ENCODE measurements at places on chromosomes 13 and 19. TPM values are rescaled to one million over a fixed set of nuclear protein-coding genes. Genes with fewer than 3 reads are reported as not detected.
A peak's percentile ranks its signal among the peaks of the same experiment; 100 is the strongest.

The ZNF134 gene
- total RNA-seq, result 15.0 TPM

The NFIX gene
- total RNA-seq, result 39.8 TPM

The RDH8 gene
- not detected for total RNA-seq

The IGLON5 gene
- not detected for total RNA-seq

- H3K36me3 ChIP-seq, result no peaks in the 10 kb centered on the region
- H3K27me3 ChIP-seq, result no peaks in the 10 kb centered on the region
- H3K4me1 ChIP-seq, result no peaks in the 10 kb centered on the region
- DNase-seq, result no peak
- no peak overlapping the region for H3K27ac ChIP-seq
- H3K4me3 ChIP-seq, result no peak overlapping the region
Measured at GRCh38 chr13:65112123-65112522, 2118.0 kb downstream of the PCDH9 start.

- peaks cover 4% of the 10 kb centered on the region for H3K4me1 ChIP-seq
- no peak overlapping the region for H3K4me3 ChIP-seq
- H3K36me3 ChIP-seq, result no peaks in the 10 kb centered on the region
- no peak for DNase-seq
- peaks cover 15% of the 10 kb centered on the region for H3K27me3 ChIP-seq
Measured at GRCh38 chr19:35442091-35442490, 6.0 kb upstream of the FFAR2 start.

DNA sequence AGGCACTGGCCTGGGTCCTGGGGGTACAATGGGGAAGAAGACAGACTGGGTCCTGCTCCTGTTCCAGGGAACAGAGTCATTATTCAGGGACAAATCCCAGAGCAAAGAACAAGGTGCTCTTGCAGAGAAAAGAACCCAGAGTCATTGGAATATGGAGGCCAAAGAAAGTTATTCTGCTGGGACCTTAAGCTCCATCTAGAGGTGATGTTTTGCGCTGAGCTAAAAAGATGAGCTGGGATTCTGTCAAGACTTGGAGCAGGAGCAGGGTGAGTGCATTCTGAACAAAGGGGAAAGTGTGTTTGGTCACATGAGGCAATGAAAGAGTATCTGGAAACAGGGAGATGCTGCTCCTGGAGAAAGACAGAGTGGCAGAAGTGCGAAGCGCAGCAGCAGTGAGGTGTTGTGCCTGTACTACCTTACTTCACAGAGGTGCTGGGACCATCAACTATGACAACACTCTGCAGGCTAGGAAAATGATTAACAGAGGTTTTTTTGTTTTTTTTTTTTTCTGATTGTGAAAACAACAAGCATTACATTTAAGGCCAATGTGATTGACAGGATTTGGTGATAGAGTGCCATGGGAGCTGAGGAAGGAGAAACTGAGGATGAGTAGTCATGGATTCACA lies 95.3 kb upstream of the TNFSF11 start:
- no peak overlapping the region for H3K4me3 ChIP-seq
- no peaks in the 10 kb centered on the region for H3K36me3 ChIP-seq
- no peaks in the 10 kb centered on the region for H3K4me1 ChIP-seq
- no peaks in the 10 kb centered on the region for H3K27me3 ChIP-seq
- DNase-seq, result no peak

DNA sequence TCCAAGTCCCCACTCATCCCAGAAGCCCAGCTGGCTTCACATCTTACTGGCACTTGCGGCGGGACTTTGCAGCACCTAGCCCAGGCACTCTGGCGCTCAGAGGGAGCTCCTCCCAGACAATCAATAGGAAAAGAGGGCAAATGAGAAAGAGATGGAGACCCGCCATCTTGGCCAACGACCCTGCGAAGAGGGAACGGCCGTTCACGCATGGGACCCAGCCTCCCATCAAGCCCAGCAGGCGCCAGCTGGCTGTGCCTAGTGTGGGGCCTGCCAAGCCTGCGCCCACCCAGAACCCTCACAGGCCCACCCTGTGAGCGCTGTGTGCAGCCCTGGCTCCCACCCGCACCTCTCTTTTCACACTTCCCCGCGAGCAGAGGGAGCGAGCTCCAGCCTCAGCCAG lies 317.8 kb upstream of the SPRY2 start:
- no peaks in the 10 kb centered on the region for H3K4me1 ChIP-seq
- no peaks in the 10 kb centered on the region for H3K36me3 ChIP-seq
- DNase-seq, result no peak
- H3K4me3 ChIP-seq, result no peak overlapping the region

DNA sequence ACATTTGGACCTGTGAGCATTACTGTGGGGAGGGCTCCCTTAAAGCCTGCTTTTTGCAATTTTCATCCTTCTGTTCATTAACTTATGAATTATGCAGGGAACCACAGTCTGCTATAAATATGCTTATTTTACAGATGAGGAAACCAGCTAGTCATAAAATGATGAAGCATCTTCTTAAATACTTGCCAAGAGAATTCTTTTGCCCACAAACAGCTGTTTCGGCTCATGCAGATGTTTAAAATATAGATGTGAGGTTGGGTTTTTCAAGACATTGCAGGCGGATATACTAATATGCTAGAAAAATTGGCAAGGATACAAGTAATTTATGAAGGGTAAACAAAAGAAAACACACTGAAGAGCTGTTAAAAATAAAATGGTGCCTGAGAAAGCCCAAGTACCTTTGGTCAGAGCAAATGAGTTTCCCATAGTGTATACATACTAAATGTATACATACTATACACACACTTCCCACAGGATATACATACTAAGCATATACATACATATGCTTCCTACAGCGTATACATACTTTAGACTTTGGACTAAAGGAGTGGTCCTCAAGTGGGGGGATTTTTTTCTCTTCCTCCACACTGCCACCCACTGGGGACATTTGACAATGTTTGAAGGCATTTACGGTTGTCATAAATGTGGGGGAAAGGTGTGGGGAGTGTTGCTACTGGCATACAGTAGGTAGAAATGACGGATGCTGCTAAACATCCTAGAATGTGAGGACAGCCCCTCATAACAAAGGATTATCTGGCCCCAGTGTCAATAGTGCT lies 164.9 kb upstream of the CSNK1A1L start:
- no peak overlapping the region for H3K27ac ChIP-seq
- no peaks in the 10 kb centered on the region for H3K36me3 ChIP-seq
- H3K27me3 ChIP-seq, result no peaks in the 10 kb centered on the region
- H3K4me3 ChIP-seq, result no peak overlapping the region
- H3K4me1 ChIP-seq, result no peaks in the 10 kb centered on the region
- no peak for DNase-seq

GRCh38 chr13:91133941-91134802 lies 213.3 kb upstream of the MIR17HG start:
- no peak overlapping the region for H3K4me3 ChIP-seq
- H3K36me3 ChIP-seq, result no peaks in the 10 kb centered on the region

DNA sequence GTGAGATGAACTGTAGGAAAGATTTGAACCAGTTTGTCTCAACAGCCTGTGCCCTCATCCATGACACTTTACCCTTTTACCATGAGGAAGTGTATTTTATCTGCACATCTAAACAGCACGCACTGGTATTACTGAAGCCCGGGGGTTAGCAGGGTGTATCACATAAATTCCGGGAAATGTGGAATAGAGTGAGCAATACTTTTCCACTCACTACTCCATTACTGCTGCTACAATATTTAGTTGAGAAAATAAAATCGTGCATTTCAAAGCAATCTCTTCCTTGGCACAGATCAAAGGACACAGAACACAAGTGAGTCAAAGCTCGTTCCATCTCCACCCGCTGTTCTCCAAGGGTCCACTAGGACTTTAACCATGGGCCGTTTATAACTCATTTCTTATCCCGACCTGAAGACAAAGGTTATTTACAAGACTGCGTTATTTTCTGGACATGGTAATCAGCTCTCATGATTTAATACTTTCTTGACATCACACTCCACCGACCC lies 35.2 kb downstream of the STK24 start:
- no peaks in the 10 kb centered on the region for H3K36me3 ChIP-seq
- no peak overlapping the region for H3K4me3 ChIP-seq
- H3K27ac ChIP-seq, result peak overlapping the region; percentile 50
- H3K4me1 ChIP-seq, result peaks cover 29% of the 10 kb centered on the region
- no peak for DNase-seq

DNA sequence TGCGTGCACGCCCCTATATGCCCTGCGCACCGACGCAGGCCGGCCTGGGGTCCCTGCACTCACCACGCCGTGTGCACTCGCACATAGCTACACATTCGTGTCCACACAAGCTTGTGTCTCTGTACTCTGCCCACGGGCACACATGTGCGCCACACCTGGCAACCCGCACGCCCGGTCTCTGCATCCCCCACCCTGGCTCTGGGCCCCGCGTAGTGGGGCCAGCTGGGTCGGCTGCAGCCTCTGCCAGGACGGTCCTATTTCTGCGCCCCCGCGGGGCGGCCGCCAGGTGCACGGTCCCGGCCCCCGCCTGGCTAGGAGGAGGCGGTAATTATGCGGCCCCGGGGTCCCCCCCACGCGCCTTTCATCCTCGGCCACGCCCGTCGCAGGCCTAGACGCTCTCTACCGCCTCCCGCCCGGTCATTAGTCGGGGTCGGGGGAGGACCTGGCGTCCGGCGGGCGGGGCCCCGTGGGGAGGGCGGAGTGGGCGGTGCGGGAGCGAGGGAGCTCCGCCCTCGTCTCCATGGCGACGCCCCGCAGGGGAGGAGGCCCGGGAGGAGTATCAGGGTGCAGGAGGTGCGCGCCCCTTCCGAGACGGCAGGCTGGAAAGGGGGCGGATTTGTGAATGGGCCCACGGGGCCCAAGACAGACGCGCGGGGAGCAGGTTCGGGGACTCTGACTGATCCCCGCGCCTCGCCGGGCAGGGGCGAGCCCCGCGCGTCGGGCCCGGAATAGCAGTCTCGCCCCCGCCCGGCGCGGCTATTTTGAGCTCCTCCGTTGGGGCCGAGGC lies 2.8 kb upstream of the CIRBP start:
- peaks cover 11% of the 10 kb centered on the region for H3K4me1 ChIP-seq
- no peaks in the 10 kb centered on the region for H3K27me3 ChIP-seq
- no peak for DNase-seq
- peak overlapping the region; percentile 99 for H3K27ac ChIP-seq

DNA sequence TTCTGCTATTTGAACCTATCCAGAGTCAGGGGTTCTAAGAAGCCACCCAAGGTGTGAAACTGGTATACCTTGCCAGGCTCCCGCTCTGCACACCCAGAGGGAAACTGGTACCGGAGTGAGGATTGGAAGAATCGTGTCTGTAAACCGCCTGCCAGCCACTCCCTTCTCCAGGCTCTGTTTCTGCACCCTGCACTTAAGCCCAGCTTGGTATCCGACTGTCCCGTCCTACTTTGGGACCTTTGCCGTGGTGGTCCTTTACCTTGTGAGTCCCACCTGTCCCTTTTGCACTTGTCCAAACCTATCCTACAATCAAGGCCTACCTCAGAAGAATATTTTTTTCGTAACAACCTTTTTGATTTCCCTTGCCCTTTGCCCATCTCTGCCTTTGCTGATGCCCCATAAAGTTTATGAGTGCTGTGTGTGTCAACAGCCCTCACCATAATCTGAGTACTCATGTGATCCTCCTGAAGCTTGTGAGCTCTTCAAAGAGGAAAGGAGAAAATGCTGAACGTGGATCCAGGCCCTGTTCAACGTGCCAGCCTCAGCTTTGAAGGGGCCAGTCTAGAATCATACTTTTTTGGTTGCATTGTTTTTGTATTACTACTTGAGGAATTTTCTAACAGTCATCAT lies 44.7 kb downstream of the GARRE1 start:
- H3K4me3 ChIP-seq, result no peak overlapping the region
- no peaks in the 10 kb centered on the region for H3K27me3 ChIP-seq
- H3K27ac ChIP-seq, result no peak overlapping the region
